ENCODE measurements at places on chromosomes 1 and 21.

- DNase-seq = no peak
These were observed 102.8 kb upstream of the ARTN start for GRCh38 chr1:43830802-43831201.

DNA sequence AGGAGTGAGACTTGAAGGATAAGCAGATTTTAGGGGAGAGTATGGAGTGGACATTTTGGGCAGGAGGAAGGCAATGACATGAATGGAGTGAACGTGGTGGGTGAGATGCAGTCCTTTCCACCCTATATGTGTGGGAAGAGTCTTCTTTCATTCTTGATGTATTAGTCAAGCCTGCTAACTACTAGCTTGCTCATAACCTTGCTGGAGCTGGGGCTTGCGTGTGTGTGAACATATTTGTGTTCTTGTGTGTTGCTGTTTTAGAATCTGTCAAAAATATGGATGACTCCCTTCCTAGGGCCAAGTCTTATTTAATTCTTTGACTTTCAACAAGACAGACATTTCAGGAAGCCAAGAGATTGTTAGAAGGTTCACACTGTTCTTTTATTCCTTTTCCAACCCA lies 132.7 kb downstream of the UCK2 start:
- no peak for DNase-seq

GRCh38 chr1:54017979-54018378 lies at the start of gene LDLRAD1:
LDLRAD1 (minus strand) TSS chr1:54018186; CDS start chr1:54018112, 74 bp downstream.
- DNase-seq = no peak

GRCh38 chr1:17725084-17725719 lies 29.9 kb upstream of the ACTL8 start:
- no peak for DNase-seq

DNA sequence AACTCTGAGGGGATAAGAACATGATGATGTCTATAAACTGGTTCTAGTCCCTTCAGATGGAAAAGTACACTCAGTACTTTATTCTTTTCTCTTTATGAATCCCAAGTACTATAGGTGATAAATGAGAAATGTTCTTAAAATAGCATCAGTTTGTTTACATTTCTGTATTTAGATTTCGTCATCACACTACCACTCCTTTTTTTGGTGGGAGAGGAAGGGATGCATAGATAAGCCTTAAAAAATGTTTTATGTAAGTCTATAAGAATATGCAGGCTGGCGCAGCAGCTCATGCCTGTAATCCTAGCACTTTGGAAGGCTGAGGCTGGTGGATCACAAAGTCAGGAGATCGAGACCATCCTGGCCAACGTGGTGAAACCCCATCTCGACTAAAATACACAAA lies 144.8 kb downstream of the USP25 start:
- no peak for DNase-seq

GRCh38 chr1:21671915-21672314 lies 2.8 kb upstream of the RAP1GAP start:
- DNase-seq = no peak

DNA sequence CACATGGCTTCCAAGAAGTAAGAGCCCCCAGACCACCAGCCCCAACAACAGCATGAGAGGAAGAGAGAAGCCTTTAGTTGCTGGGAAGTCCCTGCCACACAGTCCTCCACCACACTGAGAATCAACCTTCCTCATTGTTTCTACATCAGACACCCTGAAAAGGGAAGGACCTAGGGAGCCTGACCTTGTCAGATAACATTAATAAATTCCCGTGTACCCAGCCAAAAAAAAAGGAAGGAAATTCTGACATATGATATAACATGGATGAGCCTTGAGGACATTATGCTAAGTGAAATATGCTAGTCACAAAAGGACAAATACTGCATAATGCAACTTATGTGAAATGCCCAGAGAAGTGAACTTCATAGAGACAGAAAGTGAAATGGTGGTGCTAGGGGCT lies 65.6 kb upstream of the ARHGAP29 start:
- DNase-seq = no peak

DNA sequence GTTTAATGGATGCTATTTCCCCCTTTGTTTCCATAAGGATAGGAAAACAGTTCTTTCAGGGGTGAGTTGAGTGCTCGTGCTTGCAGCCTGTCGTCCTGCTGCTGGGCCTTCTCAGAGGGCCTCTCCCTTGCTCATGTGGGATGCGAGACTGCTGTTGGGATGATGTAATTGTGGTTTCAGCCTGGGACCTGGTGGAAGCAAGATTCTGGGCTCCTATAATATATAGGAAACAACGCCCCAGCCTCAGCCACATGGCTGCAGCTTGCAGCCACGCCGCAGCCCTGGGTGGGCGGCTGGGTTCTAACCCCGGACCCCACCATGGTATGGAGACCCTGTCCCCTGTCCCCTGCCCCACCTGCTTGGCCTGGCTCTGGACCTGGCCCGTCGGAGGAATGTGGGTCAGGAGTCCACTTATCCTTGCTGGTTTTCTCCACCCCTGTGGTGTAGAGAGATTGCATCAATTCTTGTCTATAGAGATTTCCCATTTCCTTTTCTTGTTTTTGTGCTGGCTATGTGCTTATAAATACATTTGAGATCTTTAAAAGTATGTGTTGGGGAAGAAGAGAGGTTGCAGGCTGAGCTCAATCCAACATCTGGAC lies 357.8 kb downstream of the SIPA1L2 start:
- no peak for DNase-seq

DNA sequence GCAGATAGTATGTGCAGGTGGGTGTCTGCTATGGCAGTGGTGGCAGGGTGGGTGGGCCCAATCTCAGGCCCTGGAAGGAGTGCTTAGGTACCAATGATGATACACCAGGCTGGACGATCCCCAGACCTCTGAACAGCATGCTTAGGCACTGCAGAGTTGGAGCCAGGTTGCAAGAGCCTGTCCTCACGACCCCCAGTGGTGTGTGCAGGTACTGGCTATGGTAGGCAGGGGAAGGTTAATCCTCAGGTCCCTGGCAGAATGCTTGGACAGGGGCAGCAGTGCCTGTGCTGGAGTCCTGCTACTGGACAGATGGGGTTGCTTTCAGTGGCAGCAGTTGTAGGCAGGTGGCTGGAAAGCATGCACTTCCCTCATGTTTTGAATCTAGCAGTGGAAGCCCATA lies 100.5 kb upstream of the NEK7 start:
- no peak for DNase-seq

DNA sequence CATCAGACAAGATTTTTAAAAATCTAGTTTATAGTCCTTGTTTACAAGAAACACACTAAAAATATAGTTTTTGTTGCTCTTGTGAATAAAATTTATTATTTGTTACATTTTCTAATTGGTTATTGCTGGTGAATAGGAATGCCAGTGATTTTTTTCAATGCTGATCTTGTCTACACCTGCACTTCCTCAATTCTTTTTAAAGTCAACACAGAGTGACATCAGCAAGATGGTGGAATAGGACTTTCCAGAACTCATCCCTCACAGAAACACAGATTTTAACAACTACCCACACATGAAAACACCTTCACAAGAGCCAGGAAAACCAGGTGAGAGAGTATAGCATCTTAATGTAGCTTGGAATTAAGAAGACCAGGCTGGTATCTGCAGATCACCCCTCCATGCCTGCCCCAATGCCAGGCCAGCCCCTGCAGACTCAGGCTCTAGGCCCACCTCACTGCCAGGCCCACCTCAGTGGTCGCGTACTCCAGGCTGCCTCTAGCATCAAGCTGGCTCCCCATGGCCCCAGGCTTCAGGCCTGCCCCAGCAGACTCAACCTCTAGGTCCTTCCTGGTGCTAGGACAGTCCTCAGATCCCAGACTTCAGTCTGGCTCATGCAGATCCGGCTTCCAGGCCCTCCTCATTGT lies 117.6 kb downstream of the WDR3 start:
- no peak for DNase-seq

DNA sequence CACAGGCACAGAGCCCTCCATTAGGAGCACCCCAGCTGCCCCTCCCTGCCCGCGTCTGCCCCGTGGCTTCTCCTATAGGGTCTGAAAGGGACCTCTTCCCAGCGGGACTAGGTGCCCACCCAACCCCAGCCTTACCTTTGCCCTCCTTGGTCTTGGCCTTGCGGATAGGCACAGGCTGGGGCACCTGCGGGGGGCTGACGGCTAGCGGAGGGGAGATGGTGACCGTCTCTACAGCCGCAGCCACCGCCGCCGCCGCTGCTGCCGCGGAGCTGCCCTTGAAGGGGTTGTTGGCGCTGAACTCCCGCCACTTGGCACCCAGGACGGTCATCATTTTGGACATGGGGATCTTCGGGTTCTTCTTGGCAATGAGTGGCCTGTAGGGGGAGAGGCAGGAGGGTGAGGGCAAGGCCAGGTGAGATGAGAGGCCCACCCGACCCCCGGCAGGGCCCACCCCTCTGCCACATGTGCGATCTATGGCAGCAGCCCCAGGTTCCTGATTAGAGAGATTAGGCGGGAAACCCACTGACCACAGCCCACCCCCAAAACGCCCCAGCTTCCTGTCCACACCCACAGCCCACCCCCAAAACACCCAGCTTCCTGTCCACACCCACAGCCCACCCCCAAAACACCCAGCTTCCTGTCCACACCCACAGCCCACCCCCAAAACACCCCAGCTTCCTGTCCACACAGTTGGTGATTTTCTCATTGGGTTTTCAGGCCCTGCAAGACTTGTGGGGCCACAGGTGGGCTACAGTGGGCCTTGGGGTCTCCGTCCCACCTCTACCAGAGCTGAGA lies 25.4 kb downstream of the CHD5 start:
- DNase-seq = no peak

- DNase-seq = no peak
These were observed 26.3 kb upstream of the BCAR3 start for GRCh38 chr1:93707956-93708355.

DNA sequence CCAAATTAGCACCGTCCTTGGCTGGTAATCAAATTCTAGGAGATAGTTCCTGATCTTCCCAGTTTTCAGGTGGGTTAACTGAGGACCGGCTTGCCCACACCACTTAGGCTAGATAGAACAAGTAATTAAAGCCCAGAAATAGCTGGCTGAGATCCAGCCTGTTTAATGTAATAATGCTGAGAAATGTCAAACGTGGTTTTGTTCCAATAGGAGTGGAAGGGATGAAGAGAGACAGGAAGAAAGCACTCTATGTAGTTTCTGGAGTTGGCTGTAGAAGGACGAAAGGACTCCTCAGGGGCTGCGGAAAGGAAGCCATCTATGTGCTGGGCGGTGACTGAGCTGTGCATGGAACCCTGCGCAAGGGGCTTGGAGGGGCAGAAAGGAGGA lies 18.6 kb downstream of the NAV1 start:
- no peak for DNase-seq

- DNase-seq = no peak
These were observed 52.2 kb downstream of the GREM2 start for GRCh38 chr1:240559781-240560180.

DNA sequence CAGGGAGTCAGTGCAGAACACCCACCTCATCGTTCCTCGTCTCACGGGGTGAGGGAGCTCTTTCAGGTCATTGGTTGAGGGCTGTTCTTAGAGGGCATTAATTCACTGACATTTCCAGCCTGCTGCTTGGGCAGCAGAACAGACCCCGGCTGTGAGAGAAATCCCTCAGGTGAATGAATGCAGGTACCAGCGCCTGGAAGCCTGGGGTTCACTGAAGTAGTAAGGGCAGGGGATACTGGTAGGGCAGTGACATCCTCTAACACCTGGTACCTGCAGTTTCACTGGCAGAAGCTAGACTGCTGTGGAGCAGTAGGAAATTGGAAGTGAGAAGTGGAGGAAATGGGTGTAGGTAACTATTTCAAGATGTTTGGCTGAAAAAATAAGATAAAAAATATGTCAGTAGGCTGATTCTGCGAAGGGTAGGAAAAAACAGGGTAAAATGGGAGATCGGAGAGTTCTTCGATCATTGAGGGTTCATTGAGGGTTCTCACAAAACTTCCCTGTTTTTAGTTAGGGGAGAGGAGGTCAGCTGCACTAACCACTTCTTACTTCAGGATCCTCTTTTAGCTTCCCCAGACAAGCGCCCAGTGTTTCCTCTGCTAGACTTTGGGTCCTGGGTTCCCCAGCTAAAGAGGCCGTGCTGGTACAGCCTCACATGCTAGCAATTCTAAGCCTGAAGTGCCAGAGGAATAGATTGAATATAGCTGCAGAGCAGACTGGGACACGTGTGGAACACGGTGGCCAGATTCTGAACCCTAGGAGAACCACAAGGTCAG lies 55.2 kb downstream of the RNF220 start:
- no peak for DNase-seq

DNA sequence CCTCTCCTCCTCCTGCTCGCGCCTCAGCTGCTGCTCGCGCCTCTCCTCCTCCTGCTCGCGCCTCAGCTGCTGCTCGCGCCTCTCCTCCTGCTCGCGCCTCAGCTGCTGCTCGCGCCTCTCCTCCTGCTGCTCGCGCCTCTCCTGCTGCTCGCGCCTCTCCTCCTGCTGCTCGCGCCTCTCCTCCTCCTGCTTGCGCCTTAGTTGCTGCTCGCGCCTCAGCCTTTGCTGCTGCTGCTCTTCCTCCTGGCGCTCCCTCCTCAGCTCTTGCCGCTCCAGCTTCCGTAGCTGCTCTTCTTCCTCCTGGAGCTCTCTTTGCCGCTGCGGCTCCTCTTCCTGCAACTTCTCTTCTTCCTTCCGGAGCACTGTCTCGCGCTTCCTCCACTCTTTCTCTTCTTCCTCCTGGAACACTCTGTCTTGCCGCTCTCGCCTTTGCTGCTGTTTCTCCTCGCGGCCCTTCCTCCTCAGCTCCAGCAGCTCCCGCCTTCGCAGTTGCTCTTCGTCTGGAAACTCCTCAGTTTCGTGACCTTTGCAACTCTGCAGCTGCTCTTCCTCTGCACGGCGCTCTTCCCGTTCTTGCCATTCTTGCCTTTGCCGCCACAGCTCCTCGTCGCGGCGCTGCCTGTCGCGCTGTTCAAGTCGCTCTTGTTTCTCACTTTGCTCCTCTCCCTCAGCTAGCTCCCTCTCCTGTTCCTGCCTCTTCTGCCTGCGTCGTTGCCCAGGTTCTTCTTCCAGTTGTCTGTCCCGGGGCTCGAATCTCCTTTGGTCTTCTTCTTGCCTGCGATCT lies 3.0 kb downstream of the TCHH start:
- DNase-seq = no peak

GRCh38 chr1:174964972-174965361 lies 34.8 kb upstream of the CACYBP start:
- peak; percentile 39 for DNase-seq

DNA sequence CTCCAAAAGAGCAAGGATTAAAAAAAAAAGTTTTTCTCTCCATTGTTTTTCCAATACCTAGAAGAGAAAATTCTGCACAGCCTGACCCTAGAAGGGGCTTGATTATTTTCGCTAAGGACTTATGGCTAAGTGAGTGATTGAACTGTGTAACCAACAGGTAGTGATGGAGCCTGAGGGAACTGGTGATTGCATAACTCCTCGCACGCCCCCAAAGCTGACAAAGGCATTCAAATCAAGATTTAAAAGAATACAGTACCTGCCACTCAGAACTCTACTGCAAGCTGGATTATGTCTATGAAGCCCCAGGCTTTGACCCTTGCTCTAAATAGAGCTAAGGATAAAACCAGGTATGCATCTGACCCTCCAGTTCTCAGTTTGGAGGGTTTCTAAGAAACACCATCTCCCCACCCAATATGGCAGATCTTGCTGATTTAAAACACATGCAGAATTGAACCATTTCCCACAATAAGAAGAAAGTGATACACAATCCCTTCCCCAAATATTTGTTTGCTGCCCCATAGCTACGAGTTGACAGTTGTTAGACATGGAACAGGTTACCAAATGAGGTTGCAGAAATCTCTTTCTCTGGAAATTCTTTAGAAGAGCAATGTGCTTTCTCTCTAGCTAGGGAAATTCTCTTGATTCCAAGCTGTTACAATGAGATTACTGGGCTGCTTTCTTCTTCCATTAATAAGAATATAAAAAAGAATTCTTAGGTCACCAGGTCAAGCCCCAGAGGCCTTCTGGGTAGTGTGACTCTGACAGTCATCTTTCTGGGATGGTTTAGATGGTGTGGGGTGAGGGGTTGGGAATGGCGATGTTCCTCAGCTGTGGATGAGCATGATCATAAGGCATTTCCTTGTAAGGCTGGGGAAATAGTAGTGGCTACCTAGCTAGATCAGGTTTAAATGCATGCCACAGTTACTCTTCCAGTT lies 35.1 kb downstream of the FGGY start:
- no peak for DNase-seq
